ENCODE measurements at places on chromosomes 7 and 10.

DNA sequence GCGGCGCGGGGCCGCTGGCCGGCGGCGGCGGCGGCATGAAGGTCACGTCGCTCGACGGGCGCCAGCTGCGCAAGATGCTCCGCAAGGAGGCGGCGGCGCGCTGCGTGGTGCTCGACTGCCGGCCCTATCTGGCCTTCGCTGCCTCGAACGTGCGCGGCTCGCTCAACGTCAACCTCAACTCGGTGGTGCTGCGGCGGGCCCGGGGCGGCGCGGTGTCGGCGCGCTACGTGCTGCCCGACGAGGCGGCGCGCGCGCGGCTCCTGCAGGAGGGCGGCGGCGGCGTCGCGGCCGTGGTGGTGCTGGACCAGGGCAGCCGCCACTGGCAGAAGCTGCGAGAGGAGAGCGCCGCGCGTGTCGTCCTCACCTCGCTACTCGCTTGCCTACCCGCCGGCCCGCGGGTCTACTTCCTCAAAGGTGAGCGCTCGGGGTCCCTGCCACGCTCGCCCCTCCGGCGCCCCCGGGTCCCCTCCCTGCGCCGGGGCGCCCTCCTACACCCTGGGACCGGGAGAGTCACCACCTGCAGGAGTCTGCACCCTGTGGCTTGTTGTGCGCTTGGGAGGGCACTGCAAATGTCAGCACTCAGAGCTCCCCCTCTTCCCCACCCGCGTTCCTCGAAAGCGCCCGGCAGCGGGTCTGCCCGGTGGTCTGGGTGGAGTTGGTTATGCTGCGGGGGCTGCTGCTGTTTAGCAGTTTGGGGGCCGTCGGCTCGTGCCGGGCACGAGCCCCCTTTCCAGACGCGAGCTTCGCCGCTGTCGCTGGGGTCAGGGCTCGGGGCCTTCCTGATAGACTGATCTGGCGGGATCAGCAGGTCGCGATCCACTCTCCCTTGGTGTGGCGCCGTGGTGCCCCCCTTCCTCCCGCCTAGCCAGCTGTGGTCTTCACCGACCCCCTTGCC, 627 bp downstream of the DUSP5 start:
- no peak for DNase-seq

GRCh38 chr7:105635197-105635596, 53.9 kb upstream of the EFCAB10 start:
- no peak for DNase-seq

- DNase-seq = no peak
Measured at GRCh38 chr7:128917122-128917521, 6.6 kb upstream of the KCP start.

DNA sequence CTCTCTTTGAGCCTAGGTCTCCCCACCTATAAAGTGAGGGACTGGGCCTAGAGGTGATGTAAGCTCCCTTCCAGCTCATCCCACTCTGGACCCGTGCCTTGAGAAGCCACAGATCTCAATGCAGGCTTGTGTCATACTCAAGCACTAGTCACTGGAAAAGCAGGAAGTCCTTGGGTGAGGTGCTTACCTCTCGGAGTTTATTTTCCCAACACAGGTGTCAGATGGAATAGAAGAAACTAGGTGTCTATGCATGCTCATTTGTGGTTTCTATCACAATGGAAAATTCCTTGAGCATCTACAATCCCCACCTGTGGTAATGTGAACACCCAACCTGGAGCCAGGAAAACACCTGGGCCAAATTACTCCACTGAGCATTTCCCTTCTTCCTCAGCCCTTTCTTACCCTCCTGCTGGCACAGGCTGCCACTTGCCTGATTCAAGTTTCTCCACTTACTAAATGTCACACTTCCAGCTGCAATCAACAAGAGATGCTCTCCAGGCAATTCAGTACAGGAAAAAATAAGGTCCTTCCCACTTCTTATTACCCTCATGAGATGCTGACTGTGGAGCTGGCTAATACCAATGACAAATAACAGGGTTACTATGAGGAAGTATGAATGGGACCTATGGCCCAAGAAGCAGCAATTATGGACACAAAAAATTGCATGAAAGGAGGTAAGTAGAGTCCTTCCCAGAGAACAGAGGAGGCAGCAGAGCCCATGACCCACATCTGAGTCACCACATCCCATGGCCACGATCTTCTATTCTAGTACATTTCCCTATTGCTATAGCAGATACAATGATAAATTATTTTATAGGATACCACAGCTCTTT, 13.1 kb downstream of the LSM5 start:
- no peak for DNase-seq

- DNase-seq = no peak
Measured at GRCh38 chr10:27618906-27619305, 114.8 kb downstream of the RAB18 start.

- DNase-seq = no peak
Measured at GRCh38 chr10:75425291-75426079, 5.9 kb upstream of the LRMDA start.

- DNase-seq = no peak
Measured at GRCh38 chr10:124745252-124745651, 1.1 kb upstream of the FAM53B start.

DNA sequence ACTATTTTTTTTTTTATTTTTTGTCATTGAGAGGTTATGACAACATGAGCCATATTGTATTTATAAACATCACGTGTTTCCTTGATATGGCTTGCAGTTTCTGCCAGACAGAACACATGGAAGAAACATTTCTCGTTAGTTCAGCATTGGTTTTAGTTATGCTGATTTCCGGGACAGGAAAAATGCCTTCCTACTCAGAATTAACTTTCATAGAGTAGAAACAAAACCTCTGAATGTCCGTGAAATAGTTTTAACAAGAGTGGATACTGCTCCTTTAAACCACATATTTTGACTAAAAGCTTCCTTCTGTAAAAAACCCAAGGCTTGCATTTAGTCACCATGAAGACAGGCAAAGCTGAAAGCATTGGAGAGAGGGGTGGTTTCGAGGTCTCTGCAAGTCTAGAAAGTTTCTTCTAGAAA, 240.4 kb downstream of the KIAA1217 start:
- no peak for DNase-seq
